CD4-positive, alpha-beta T cell treated with Interleukin-2 at 100 ng/mL for 4 hours (primary cell): ENCODE measurements at places on chromosomes 6 and 20.

- no peak for DNase-seq
Observed at GRCh38 chr20:50242863-50243609, 52.4 kb downstream of the CEBPB start.

DNA sequence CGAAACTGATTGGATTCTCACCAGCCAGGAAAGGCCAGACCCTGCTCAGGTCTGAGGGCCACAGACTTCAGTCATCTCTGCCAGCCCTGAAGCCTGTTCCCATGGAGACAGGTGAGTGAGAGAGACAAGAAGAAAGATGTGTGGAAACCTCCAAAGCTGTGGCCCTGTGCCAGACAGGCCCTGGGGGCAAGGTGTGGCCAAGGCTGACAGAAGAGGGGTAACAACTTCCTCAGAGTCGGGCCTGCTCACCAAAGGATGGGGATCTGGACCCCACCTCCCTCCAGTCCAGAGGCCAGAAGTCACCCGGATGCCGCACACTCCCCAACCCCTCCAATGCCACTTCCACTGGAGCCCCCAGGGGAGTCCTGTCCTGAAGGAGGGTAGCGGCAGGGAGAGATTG lies 73.6 kb downstream of the MDGA1 start:
- DNase-seq, result no peak

DNA sequence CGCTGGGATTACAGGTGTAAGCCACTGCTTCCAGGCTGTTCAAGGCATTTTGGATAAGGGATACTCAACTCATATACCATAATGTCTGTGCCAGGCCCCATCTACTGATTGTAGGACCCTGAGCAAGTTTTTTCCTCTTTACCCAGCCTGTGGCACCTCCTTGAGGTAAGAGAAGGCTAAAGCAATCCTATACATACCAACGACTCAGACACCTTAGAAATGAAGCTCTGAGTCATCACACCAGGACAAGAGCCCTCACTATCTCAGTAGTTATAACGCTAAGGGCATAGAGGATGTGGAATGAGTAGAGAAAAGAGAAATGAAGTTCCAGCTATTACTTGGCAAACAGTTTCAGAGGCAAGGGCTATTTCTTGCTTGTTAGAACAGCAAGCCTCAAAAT lies 16.9 kb downstream of the NDRG3 start:
- DNase-seq, result no peak

- no peak for DNase-seq
Observed at GRCh38 chr6:33279257-33279695, 2.4 kb downstream of the B3GALT4 start.

- no peak for DNase-seq
Observed at GRCh38 chr20:33099843-33100538, 20.5 kb downstream of the BPIFB4 start.

DNA sequence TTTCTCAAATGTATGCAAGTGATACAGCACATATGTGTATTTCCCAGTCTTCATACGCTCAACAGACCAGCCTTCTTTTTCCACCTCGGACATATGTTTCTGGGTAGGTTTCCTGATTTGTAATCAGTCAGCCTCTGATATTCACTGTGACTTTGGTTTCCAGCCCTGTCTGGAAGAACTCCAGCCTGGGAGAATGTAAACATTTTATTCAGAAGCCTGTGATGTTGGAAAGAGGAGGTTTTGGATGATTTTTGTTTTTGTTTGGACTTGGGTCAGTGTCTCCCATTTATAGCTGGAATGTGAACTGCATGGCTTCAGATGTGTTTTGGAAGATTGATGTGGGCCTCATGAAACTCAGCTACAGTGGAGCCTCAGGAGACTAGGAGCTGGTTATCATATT lies 172.2 kb upstream of the CENPW start:
- DNase-seq, result no peak

DNA sequence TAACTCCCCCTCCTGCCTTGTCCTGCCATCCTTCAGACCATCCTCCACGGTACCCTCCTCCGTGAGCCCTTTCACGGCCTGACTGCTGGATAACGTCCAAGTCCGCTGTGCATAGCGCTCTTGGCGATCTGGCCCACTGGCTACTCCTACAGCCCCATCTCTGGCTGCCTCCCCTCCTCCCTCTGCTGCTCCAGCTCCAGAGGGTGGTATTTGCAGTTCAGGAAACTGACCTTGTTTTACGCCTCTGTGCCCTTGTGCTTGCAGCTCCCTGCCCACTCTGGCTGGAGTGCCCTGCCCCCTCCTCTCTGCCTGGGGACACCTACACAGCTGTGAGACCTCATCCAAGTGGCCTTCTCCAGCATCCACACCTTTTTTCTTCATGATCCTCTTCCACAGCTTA lies 6.5 kb upstream of the RREB1 start:
- no peak for DNase-seq

DNA sequence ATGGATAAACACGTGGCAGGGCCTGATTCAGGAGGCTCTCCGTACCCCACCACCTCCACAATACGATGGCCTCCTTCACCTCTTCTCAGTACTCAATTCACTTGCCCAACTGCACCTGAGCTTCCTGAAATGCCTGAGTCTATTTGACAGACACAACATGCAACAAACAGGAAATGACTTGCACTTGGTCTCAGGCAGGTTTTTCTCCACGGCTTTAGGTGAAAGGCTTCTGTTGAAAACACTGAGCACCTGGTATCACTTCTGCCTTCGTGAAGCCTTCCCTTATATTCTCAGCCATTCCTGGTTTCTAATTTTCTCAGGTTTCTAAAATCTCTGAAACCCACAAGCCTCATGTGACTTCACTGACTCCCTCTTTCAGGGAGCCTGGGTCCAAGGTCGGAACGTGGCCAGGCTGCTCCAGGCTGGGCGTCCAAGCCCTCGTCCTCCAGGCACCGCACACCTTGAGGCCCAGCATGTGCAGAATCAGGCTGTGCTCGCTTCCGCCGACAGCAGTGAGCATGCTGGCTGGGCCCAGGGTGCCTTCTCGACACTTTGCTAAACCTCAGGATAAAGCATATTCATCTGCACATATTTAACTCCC lies 34.7 kb downstream of the TAF4 start:
- DNase-seq, result peak; percentile 46

GRCh38 chr6:31574106-31575061 lies 981 bp upstream of the TNF start:
- no peak for DNase-seq

GRCh38 chr6:104418125-104418524 lies 441.6 kb downstream of the HACE1 start:
- no peak for DNase-seq
